ENCODE measurements at places on chromosomes 12 and 14. TPM values are rescaled to one million over a fixed set of nuclear protein-coding genes. Genes with fewer than 3 reads are reported as not detected.
A peak's percentile ranks its signal among the peaks of the same experiment; 100 is the strongest.

Gene GSC
- 0.50 TPM for total RNA-seq

Gene CISTR
- total RNA-seq: not detected

- H3K4me3 ChIP-seq: no peak overlapping the region
- no peaks in the 10 kb centered on the region for H3K27me3 ChIP-seq
- peak; percentile 66 for DNase-seq
- peaks cover 69% of the 10 kb centered on the region for H3K36me3 ChIP-seq
- no peak overlapping the region for H3K27ac ChIP-seq
These were observed 32.3 kb downstream of the NRDE2 start for GRCh38 chr14:90299408-90299807.

DNA sequence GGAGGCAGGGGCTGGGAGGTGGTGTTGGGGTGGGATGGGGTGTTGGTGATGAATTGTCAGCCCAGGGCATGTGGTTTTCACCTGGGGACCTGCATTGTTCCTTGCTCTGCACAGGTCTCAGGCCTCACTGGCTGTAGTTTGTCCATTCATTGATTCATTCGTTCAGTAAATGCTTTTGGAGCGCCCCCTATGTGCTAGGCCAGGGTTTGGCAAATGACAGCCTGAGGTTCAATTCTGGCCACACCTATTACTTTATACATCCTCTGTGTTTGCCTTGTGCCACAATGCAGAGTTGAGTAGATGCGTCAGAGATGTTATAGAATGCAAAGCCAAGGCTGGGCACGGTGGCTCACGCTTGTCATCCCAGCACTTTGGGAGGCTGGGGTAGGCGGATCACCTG is 4.7 kb downstream of the ADCK1 start:
- no peaks in the 10 kb centered on the region for H3K27me3 ChIP-seq
- DNase-seq: no peak
- H3K4me3 ChIP-seq: no peak overlapping the region
- no peaks in the 10 kb centered on the region for H3K36me3 ChIP-seq

GRCh38 chr14:30410986-30411385 is 148.0 kb upstream of the G2E3 start:
- H3K4me1 ChIP-seq: no peaks in the 10 kb centered on the region
- no peaks in the 10 kb centered on the region for H3K27me3 ChIP-seq
- DNase-seq: no peak
- H3K4me3 ChIP-seq: no peak overlapping the region
- H3K36me3 ChIP-seq: no peaks in the 10 kb centered on the region

GRCh38 chr12:38367506-38367905 is 50.9 kb downstream of the ALG10B start:
- no peak for DNase-seq
- no peaks in the 10 kb centered on the region for H3K27me3 ChIP-seq
- no peak overlapping the region for H3K4me3 ChIP-seq
- H3K27ac ChIP-seq: no peak overlapping the region
- no peaks in the 10 kb centered on the region for H3K36me3 ChIP-seq

GRCh38 chr12:67651132-67651695 is 2.7 kb downstream of the DYRK2 start:
- H3K27me3 ChIP-seq: no peaks in the 10 kb centered on the region
- H3K27ac ChIP-seq: no peak overlapping the region
- peak overlapping the region; percentile 92 for H3K4me3 ChIP-seq
- DNase-seq: no peak
- H3K4me1 ChIP-seq: peaks cover 37% of the 10 kb centered on the region

- DNase-seq: no peak
- H3K4me1 ChIP-seq: no peaks in the 10 kb centered on the region
- no peaks in the 10 kb centered on the region for H3K27me3 ChIP-seq
- H3K36me3 ChIP-seq: peaks cover 32% of the 10 kb centered on the region
- H3K4me3 ChIP-seq: no peak overlapping the region
- H3K27ac ChIP-seq: no peak overlapping the region
These were observed 8.2 kb downstream of the DTD2 start for GRCh38 chr14:31449136-31449535.

DNA sequence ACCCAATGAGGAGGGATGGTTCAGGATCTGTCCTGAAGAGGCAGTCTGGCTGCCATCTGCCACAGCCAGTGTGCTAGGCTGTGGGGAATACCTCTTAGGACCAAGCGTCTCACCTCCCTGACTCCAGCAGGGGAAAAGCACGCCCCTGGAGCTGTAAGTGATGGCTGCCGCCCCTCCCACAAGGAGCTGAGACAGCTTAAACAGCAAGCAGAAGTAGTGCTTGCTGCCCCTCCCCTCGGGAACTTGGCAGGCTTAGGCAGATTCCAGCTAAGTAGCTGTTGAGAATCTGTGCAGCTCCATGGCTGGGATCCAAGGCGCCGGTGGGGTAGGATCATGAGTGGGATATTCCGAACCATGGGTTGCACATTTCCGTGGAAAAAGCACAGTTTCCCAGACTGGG is 360.4 kb upstream of the MDGA2 start:
- no peaks in the 10 kb centered on the region for H3K36me3 ChIP-seq
- H3K27me3 ChIP-seq: no peaks in the 10 kb centered on the region
- H3K27ac ChIP-seq: no peak overlapping the region
- no peak overlapping the region for H3K4me3 ChIP-seq

- H3K4me1 ChIP-seq: no peaks in the 10 kb centered on the region
- H3K4me3 ChIP-seq: no peak overlapping the region
- no peak for DNase-seq
- H3K27ac ChIP-seq: no peak overlapping the region
- no peaks in the 10 kb centered on the region for H3K36me3 ChIP-seq
These were observed 59.1 kb downstream of the TBC1D30 start for GRCh38 chr12:64883264-64884163.

Gene ZNF839
- 8.5 TPM for total RNA-seq

DNA sequence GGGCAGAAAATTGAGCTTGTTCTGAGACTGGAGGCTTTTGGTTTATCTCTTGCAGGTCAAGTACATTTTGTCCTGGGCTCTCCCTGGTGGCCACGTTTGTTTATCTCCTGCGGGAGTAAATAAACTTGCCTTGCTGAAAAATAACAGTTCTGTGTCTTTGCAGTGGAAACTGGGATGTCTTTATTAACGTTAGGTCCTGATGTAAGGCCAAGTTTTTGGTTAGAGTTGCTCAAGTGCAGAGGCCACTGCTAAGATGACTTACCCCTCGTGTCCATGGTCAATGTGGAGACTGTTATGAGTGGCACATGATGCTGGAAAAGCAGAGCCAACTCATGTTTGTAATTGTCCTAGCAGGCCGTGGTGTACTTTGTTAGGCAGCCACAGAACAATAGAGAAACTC is 3.8 kb downstream of the PTPN11 start:
- DNase-seq: no peak
- no peak overlapping the region for H3K4me3 ChIP-seq
- H3K36me3 ChIP-seq: no peaks in the 10 kb centered on the region
- H3K4me1 ChIP-seq: peaks cover 33% of the 10 kb centered on the region

Gene PRH1
- 13.9 TPM for total RNA-seq

Gene IFNG-AS1
- not detected for total RNA-seq

DNA sequence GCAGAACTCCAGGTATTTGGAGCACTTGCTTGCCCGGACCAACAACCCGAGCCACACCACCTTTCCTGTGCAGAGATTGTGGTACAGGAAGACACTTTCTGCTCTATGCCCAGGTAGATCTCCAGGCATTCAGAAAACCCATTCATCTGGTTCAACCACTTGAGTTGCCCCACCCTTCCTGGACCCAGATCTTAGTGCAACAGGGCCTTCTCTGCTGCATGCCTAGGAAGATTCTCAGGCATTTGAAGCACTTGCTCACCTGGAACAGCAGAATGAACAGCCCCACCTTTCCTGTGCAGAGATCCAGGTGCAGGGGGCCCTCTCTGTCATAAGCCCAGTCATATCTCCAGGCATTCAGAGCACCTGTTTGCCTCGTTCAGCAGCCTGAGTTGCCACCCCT is 412.8 kb upstream of the MGAT4C start:
- DNase-seq: no peak
- no peaks in the 10 kb centered on the region for H3K4me1 ChIP-seq
- no peaks in the 10 kb centered on the region for H3K27me3 ChIP-seq
- no peak overlapping the region for H3K4me3 ChIP-seq

- peak overlapping the region; percentile 93 for H3K27ac ChIP-seq
- H3K36me3 ChIP-seq: peaks cover 38% of the 10 kb centered on the region
- DNase-seq: peak; percentile 72
- no peaks in the 10 kb centered on the region for H3K27me3 ChIP-seq
These were observed 847 bp downstream of the MMP14 start for GRCh38 chr14:22837114-22837749.

DNA sequence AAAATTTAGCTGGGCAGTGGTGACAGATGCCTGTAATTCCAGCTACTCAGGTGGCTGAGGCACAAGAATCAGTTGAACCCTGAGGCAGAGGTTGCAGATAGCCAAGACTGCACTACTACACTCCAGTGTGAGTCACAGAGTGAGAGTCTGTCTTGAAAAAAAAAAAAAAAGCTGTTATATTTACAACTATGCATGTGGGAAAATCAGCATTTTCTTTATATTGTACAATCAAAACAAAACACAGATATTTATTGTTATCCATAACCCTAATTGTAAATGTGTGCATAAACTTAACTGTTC is 12.5 kb downstream of the C1R start:
- peak overlapping the region; percentile 73 for H3K27ac ChIP-seq
- H3K4me1 ChIP-seq: peaks cover 9% of the 10 kb centered on the region
- peaks cover 25% of the 10 kb centered on the region for H3K36me3 ChIP-seq
- H3K27me3 ChIP-seq: no peaks in the 10 kb centered on the region
- DNase-seq: no peak

DNA sequence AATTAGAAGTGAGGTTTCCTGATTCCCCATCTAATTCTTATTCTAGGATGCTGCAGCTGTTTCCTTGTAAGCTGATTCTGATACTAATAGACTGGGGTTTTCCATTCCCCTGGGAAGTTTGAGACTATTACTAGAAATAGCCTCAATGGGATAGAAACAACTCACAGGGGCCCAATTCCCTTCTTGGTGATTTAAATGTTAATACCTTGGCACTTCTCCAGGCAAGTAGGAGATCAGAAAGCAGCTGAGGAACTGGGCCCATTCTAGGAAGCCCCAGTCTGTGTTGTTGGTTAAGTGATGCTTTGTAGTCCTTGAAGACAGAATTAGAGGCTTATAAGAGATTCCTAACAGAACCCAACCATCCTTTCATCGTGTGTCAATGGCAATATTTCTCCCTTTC is 407.0 kb upstream of the SEL1L start:
- DNase-seq: no peak
- H3K27ac ChIP-seq: no peak overlapping the region
- no peaks in the 10 kb centered on the region for H3K4me1 ChIP-seq
- H3K27me3 ChIP-seq: no peaks in the 10 kb centered on the region

GRCh38 chr14:59463787-59464485 is 1.2 kb downstream of the GPR135 start:
- peaks cover 8% of the 10 kb centered on the region for H3K27me3 ChIP-seq
- peaks cover 11% of the 10 kb centered on the region for H3K4me1 ChIP-seq
- H3K36me3 ChIP-seq: no peaks in the 10 kb centered on the region

Gene STAT6
- total RNA-seq: 269 TPM

DNA sequence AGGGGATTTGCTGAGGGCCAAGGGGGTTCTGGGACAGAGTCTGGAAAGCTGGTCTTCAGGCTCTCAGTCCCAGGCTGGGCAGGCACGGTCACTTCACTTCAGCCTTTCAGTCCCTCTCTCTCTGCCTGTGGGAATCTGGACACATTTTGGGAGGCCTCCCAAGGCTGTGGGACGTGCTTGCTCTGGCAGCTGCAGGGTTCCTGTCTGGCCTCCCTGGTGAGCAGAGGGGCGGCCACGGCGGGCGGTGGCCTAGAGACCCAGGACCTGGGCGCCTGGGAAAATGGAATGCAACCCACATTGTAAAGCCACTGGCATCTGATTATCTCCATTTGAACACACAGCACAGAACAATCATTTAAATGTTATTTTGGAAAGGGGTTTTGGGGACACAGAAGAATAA is 10.1 kb upstream of the ALDH2 start:
- peaks cover 28% of the 10 kb centered on the region for H3K4me1 ChIP-seq
- no peak for DNase-seq
- H3K36me3 ChIP-seq: peaks cover 26% of the 10 kb centered on the region
- no peak overlapping the region for H3K4me3 ChIP-seq
- H3K27ac ChIP-seq: no peak overlapping the region
- no peaks in the 10 kb centered on the region for H3K27me3 ChIP-seq

DNA sequence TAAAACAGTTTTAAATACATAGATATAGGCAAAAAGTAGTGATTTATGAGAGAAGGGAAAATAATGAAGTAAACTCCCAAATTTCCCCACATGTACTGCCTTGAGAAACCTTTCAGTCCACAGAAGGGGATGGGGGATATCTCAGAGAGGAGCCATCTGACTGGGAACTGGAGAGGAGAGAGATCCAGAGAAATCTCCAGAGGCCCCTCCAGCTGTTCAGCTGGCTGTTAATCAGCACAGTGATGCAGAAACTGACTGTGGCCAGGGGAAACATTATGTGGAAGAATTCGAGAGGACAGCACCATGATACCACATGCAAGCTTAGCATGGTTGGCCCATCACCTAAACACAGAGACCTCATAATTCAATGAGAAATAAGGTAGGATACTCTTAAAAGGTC is 1165.9 kb upstream of the TMEM132C start:
- no peaks in the 10 kb centered on the region for H3K27me3 ChIP-seq
- H3K4me1 ChIP-seq: no peaks in the 10 kb centered on the region
- H3K36me3 ChIP-seq: no peaks in the 10 kb centered on the region
- no peak overlapping the region for H3K4me3 ChIP-seq

GRCh38 chr12:123163227-123163626 is 12.3 kb upstream of the PITPNM2 start:
- H3K4me3 ChIP-seq: no peak overlapping the region
- no peak for DNase-seq
- H3K36me3 ChIP-seq: peaks cover 20% of the 10 kb centered on the region
- no peaks in the 10 kb centered on the region for H3K27me3 ChIP-seq

GRCh38 chr14:25537846-25538455 is 488.0 kb upstream of the STXBP6 start:
- H3K4me3 ChIP-seq: no peak overlapping the region
- H3K36me3 ChIP-seq: no peaks in the 10 kb centered on the region

GRCh38 chr12:84973026-84973425 is 60.4 kb upstream of the SLC6A15 start:
- no peaks in the 10 kb centered on the region for H3K36me3 ChIP-seq
- no peaks in the 10 kb centered on the region for H3K27me3 ChIP-seq
- DNase-seq: no peak
- H3K27ac ChIP-seq: no peak overlapping the region

Gene DHRS2
- total RNA-seq: 1.2 TPM

DNA sequence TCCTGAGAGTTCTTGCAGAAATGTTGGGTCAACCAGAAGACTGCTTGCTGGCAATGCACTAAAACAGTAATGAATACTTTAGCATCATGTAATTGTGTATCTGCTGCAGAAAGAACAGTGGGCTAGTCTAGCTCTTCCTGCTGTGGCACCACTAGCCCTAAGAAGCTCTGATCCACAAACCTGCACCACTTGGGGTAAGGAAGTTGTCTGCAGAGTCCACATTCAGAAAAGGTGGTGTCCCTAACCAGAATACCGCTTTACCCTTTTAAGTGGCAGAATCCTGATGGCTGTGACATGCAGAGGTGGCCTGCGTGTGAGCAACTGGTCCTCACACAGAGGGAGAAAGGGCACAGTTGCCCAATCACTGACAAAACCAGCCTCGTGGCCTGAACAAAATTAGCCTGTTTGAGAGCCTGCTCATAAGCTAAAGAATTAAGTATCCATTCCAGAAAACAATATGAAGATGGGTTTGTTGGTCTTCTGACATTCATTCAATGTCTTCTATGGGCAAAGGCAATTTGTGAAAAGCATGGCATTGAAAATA is 165.8 kb downstream of the PPM1H start:
- no peaks in the 10 kb centered on the region for H3K27me3 ChIP-seq
- H3K27ac ChIP-seq: no peak overlapping the region
- no peak overlapping the region for H3K4me3 ChIP-seq

Data from lower lobe of right lung (tissue), 2 donors.